ENCODE measurements at places on chromosomes 7 and 10.

DNA sequence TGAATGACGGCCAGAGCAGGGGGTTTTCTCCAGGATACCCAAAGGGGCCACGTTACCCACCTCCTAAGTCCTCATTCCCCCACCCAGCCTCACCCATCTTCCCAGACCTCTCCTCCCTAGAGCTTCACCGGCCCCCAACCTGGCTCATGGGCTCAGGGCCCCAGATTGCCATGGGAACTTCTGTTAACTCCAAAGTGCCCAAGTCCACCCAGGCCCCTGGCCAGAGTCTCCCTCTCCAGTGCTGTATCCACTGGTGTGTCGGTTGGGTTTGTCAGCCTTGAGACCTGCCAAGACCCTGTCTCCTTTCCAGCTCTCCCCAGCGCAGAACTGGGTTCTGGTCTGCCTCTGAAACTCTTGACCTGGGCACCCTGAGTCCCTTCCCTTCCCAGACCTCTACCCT lies 37.1 kb upstream of the ZMIZ2 start:
- DNase-seq: no peak

GRCh38 chr7:50166997-50167965 lies 74.2 kb upstream of the ZPBP start:
- no peak for DNase-seq

DNA sequence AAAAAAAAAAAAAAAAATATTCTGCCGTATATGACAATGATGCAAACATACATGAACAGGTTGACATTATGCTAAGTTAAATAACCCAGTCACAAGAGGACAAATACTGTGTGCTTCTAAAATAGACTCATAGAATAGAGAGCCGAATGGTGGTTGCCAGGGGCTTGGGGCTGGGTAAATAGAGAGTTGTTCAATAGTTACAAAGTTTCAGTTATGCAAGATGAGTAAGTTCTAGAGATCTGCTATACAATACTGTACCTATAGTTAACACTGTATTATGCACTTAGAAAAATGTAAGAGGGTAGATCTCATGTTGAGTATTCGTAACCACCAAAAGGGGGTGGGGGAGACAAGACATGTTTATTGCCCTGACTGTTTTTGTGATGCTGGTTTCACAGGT lies 77.1 kb upstream of the GNAI1 start:
- no peak for DNase-seq

DNA sequence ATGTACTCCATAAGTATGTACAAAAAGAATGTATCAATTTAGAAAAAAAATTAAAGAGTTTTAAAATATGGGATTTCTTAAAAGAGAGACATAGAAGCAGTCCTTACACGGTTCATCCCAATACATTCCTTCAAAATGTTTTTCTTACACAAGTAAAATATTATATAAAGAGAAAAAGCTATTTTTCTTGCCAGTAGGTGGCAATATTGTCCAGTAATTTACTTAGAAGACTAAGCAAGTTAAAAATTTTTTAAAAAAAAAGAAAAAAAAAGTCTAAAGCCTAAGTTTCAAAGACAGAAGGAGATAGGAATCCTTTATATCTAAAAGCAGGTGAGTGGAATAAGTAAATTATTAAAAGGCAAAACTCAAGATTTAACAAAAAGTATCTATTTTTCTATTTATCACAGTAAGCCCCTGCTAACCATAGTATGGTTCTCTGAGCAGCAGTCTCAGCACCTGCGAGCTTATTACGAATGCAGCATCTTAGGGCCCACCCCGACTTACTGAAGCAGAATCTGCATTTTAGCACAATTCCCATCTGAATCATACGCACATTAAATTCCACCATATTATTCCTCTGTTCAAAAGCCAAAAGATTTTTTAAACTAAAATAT lies 240.6 kb downstream of the DGKI start:
- no peak for DNase-seq

DNA sequence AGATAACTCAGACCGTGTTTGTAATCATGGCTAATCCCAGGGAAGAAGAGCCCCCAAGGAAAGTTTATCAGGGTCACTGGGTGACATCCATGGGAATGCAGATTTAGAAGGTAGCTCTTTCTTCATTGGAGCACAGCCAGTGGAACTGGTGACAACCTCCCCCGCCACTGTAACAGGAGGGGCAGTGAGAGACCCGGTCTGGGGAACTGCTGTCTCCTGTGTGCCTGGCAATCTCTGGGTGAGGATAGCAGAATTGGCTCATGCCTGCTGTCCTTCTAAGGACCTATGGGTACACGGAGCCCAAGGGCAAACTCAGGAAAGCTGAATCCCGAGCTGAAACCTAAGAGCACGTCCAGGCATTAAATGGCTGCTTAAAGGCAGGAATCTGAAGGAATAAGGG lies 341.6 kb downstream of the ABCA13 start:
- no peak for DNase-seq

DNA sequence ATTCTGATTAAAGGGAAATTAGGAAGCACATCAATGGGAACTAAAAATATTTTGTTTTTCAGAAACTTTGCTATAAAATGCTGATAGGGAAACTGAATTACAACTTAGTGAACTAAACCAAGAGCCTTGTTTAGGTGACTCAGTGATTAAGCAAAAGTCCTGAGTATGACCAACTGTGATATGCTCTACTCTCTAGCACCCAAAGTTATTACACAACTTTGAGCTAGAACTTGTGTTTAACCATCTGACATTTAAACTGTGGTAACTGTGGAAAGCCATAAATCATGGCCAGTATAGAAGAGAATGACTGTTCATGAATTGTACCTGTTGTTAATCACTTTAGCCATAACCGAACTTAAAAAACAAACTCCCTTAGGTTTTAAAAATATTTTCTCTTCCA lies 127.4 kb downstream of the ZNF365 start:
- no peak for DNase-seq

GRCh38 chr10:27699776-27700175 lies 45.8 kb downstream of the MKX start:
- DNase-seq: no peak

DNA sequence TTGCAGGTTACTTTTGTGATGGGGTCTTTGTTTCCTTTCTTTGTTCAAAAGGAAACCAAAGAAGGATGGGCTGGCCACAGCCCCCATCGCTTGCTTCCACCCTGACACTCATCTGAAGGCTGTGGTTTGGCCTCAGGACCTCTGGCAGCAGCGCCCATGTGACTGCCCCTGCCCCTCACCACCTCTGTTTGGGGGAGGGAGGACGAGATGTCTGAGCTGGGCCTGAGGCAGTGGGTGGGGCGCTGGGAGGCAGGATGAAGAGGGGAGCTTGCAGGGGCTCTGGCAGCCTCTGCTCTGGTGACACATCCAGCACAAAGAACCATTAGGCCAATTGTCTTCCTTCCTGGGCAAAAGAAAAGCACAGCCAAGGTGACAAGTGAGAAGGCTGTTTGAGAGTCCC lies 15.9 kb upstream of the CHST15 start:
- DNase-seq: no peak

GRCh38 chr10:98301664-98302319 lies 33.8 kb upstream of the LOXL4 start:
- no peak for DNase-seq

GRCh38 chr7:135599471-135599870 lies 41.8 kb downstream of the NUP205 start:
- DNase-seq: no peak

DNA sequence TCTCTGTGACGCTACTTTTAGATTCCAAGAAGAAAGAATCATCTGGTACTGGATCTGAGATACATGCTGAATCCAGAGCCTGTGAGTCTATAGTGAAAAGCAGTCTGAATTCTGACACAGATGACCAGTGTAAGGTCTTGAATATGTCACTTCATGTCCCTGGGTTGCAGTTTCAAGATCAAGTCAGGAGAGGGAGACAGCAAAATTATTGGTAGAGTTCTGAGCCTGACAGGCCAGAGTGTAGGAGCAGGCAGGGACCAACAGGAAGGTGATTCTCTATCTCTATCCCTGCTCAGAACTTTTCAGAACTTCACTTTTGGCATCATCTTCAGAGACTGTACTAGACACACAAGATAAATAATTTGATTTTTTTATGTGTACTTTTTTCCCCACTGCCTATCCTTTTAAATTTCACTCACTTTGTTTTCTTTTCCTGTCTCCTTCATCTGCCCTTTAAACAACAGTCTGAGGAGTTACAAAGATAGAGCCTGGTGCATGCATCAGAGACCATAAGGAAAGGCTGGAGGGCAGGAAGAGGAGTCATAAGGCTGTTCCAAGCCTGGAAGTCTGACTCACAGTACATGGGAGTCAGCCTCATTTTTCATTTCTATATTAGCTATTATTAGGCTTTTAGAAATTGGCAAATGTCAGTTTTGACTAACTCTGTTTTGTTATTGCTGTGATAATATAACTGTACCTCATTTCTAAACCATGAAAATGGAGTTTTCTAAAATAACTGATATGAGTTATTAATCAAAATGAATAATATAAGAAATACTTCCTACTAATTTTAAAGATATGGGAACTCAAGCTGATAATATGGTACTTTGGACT lies 120.2 kb upstream of the TMEM229A start:
- DNase-seq: no peak

- peak; percentile 29 for DNase-seq
Measured at GRCh38 chr7:128361411-128362379, at the start of gene PRRT4. Gene PRRT4 (minus strand): TSS chr7:128361690.

DNA sequence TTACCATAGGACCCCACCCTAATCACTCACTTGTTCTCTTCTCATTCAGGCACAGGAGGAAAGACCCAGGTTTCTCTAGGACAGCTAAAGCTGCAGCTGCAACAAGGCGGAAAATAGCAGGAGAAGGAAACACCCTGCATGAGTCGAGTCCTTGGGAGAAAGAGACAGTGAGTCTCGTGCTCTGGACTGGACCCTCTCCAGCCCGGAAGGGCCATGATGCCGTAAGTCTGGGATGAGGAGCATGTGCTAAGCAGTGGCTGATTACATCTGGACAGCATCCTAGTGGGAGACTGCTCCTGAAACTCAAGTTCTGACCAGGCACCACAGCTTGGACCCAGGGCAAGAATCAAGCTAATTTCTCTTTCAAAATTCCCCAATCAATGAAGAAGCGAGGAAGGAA lies 39.4 kb downstream of the FBXW4 start:
- no peak for DNase-seq

GRCh38 chr10:81309041-81309552 lies 565.9 kb upstream of the NRG3 start:
- no peak for DNase-seq

GRCh38 chr7:79620291-79620690 lies 166.8 kb upstream of the MAGI2 start:
- no peak for DNase-seq

GRCh38 chr10:118034791-118035261 lies 11.9 kb downstream of the RAB11FIP2 start:
- no peak for DNase-seq

- no peak for DNase-seq
Measured at GRCh38 chr7:31885171-31885570, 185.0 kb downstream of the PDE1C start.

- DNase-seq: no peak
Measured at GRCh38 chr7:6175645-6176044, 96.8 kb downstream of the CYTH3 start.

DNA sequence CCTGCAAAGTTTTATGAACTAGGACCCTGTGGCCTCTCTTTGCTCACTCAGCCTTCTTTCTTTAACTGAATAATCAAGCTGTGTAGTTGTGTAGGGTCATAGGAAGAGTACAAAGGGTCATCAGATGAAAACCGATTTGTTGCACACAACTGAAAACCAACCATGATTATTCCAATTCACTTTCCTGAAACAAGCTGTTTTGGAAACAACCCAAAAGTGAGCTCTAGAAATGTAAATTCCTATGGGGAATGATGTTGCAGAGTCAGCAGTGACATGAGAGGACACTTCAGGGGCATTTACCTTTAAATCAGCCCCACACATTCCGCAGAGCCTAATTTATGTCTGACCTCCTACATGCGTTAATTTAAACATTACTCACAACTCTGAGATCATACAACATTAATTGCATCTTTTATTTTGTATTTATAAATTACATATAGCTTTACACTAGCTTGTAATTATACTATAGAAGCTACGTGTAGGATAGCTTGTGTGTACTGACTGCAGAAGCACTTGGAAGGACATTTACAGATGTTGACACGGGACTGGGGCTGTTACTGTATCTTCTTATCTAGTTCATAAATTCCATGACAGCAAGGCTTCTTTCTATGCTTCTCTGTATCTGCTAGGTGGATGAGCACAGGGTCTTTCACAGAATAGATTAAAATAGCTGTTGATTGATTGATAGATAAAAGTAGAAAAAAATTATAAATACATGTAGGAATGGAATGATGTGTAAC lies 139.9 kb upstream of the AKR1E2 start:
- DNase-seq: no peak

- DNase-seq: no peak
Measured at GRCh38 chr10:45052700-45053099, 52.0 kb downstream of the ZNF22 start.

- DNase-seq: no peak
Measured at GRCh38 chr7:108134486-108134885, 4.3 kb upstream of the LAMB4 start.

DNA sequence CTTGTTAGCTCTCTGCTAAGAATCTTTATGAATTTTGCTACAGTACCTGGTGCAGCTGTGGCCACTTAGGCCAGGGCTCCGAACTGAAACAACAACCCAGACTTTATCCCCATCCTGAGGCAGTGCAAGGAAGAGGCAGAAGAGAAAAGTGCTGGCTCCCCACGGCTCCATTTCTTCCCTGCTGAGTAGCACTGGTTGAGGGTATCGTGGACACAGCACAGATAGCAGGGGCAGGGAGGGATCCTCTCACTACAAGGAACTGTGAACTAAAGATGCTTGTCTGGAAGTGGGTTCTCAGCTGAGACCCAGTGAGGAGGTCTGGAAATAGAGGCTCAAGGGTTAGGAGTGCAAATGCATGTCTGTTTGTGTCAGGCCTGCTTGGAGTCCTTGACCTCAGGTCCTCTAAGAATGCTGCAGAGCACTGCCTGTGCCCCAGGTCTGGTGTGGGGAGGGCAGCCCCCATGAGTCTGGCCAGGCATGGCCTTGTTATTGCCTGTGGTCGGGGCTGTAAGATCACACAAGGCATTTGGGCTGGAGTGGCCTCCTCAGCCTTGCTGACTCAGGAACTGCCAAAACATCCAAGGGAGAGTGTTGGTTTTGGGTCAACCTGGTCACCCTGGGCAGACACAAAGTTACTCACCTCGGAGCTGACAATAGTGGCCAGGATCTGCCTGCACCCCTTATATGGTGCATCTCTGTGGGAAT lies 58.1 kb downstream of the DMBT1 start:
- DNase-seq: no peak

DNA sequence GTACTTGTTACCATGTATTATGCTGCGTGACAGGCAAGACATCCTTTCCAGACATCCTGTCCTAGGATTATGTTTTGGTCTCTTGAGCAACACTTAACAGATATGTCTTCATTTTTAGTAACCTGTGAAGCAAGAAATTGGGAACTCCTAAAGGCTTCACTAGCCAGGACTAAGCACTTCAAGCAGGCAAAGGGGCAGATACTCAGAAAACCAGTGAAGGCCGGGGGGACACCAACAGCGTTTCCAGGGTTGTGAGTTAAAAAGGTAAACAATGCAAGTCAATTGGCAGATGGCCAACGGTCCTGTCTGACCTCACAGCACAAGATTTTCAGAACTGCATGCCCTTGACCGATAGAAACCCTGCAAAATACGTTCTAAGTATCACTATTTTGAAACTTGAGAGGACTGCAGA lies 77.6 kb upstream of the SFMBT2 start:
- DNase-seq: no peak

- no peak for DNase-seq
Measured at GRCh38 chr7:115885550-115885949, 145.0 kb downstream of the TFEC start.

GRCh38 chr7:139948587-139949335 lies 114.0 kb downstream of the PARP12 start:
- DNase-seq: no peak

GRCh38 chr7:92205987-92206386 lies 27.0 kb upstream of the LRRD1 start:
- DNase-seq: no peak
